Inflammatory macrophage (primary cell): ENCODE measurements at places on chromosomes 12 and 14.

DNA sequence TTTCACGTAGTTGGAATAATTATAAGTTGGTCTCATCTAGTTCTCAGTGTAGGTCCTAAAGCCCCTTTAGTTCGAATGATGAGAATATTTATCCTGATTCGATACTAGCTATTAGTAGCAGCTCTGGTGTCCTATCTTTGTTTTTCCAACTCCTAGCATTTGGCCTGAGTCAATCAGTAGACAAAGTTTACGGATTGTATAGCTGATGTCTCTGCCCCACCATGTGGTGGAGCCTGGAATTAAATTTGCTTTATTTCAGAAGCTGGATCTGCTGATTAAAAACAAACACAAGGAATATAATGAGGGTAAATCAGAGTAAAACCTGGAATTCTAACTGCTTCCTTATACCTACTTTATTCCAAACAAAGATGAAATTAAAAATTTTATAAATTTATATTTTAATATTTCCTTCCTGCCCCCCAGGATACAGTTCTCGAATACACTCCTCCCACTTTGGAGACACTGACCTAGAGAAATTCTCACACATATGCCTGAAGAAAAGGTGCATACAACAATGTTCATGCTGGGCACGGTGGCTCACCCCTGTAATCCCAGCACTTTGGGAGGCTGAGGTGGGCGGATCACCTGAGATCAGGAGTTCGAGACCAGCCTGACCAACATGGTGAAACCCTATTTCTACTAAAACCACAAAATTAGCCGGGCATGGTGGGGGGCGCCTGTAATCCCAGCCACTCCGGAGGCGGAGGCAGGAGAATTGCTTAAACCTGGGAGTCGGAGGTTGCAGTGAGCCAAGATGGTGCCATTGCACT lies 7.6 kb upstream of the BRMS1L start:
- peak; percentile 31 for DNase-seq

DNA sequence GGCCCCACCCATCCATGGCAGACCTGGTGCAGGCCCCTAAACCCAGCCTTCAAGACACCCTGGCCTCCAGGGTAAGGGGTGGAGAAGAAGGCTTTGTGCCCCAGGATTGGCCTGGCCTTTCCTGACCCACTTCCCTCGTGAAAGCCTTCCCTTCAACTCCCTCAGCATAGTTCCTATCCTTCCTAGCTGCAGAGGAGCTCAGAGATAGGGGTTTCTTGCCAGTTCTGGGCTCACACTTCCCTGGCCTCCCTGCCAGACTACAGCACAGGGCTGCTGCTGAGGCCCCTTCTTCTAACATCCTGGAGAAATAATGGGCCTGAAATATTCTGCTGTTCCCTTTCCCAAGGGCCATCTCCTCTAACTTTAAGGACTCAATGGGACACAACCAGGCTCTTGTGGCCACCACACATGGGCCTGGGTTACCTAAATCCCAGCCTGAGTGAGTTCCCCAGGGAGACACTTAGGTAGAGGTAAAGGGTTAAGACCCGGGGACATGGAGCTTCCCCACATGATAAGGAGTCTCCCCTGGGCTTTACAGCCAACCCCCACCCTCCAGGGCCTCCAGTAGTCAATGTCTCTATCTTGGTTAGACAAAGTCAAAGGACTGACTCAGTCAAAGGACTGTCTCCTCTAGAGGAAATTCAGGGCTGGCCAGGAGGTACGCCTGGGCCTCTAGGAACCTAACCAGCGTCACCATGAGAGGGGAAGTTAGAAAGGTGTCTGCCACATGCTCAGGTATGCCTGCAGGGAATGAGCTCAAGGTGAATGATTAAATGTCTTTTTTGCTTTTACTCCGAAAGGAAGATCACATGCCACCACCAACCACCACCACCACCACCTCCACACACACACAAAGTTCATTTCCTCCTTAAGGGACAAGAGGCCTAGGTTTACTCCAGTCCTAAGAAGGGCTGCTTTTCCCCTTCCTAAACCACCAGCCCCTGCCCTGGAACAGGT lies 7.1 kb downstream of the ZFP36L1 start:
- peak; percentile 27 for DNase-seq

DNA sequence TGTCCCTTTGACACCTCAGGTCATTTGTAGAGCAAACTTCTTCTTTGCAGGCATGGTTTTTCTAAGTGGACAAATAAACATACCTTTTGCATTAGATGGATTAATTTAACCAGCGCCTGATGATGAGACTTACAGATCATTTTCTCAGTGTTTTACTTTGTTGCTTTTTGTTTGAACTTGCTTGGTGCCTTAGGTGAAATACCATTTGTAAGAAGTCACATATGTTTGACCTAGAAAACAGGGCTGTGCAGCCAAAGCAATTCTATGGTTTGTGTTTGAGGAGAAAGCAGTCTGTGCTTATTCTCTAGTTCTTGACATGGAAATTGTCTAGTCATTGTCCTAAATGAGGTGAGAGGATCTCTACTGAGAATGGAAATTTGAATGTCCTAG lies 111.1 kb downstream of the DIP2B start:
- DNase-seq: no peak

GRCh38 chr12:131437706-131438492 lies 273.0 kb upstream of the SFSWAP start:
- DNase-seq: no peak

- no peak for DNase-seq
These were observed 1.7 kb downstream of the PAWR start for GRCh38 chr12:79689061-79689476.

- no peak for DNase-seq
These were observed 966.9 kb upstream of the TMEM132C start for GRCh38 chr12:127300075-127300474.

- no peak for DNase-seq
These were observed 31.1 kb downstream of the APPL2 start for GRCh38 chr12:105204916-105205315.

GRCh38 chr12:94712815-94713515 lies 62.6 kb upstream of the TMCC3 start:
- DNase-seq: no peak

GRCh38 chr14:91745344-91745743 lies 13.5 kb upstream of the CATSPERB start:
- peak; percentile 69 for DNase-seq

- DNase-seq: no peak
These were observed 798.9 kb downstream of the SLC6A15 start for GRCh38 chr12:84113666-84114065.

- no peak for DNase-seq
These were observed 409.0 kb upstream of the DCN start for GRCh38 chr12:91591639-91591987.

DNA sequence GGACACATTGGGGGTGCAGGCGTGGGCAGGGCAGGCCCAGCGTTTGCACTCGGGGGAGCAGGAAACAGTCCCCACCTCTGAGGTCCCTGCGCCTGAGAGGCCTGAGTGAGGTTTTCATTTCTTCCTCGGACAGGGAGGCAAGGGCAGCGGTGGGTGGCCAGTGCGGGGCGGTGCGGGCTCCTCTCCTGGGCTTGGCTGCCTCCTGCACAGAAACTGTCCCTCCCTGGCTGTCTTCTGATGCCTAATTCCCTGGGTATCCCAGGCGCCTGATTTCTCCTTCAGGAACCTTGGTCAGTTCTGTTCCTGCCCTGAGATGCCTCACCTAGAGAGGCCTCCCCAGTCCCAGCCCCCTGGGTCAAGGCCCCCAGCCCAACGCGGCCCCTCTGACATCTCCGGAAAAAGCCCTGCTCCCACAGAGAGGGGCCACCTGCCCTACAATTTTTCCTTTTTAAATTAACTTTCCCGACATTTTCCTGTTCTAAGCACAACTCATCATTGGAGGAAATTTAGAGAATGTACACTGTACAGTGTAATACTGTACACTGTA lies 260.3 kb downstream of the ADGRD1 start:
- DNase-seq: no peak

DNA sequence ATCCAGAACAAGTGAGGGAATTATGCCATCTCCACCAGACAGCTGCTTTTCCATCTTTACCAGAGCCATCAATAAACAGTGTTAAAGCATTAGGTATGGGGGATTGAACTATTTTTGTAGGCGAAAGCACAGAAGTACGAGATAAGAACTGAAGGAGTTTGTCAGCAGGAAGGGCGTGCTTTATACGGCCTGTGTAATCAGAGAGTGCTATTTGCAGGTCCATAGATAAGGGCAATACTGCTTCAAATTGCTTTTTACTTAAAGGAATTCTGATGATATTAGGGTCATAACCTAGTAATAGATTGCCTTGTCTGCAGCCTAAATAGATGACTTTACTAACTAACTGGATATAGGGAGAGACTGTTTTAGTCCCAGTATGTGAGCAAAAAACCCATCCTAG lies 20.3 kb upstream of the CLEC4E start:
- DNase-seq: no peak

- DNase-seq: no peak
These were observed 759.6 kb upstream of the TMEM132C start for GRCh38 chr12:127507341-127507740.

DNA sequence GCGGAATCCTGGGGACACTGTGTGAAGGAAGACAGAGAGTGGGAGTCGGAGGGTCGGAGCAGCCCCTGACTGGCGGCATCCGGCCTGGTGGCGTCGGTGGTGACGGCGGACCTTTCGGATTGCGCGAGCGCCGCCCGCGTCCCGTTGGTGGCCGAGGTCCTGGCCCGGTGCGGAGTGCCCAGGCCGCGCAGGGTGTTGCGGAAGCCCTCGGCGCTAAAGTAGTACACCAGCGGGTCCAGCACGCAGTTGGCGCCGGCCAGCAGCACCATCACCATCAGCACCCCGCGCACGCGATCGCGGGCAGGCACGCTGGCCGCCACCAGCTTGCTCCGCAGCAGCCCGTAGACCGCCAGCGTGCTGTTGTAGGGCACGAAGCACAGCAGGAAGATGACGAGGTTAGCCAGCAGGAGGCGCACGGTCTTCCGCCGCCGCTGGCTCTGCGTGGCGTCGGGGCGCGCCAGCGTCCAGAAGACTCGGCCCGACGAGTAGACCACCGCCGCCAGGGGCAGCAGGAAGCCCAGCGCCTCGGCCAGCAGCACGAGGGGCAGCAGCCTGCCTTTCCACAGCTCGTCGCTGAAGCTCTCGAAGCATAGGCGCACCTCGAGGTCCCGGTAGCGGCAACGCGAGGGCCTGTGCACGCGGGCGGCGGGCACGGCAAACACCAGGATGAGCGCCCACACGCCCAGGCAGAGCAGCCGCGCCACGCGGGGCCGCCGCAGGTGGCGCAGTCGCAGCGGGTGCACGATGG lies 13.1 kb upstream of the CHD4 start:
- peak; percentile 80 for DNase-seq

DNA sequence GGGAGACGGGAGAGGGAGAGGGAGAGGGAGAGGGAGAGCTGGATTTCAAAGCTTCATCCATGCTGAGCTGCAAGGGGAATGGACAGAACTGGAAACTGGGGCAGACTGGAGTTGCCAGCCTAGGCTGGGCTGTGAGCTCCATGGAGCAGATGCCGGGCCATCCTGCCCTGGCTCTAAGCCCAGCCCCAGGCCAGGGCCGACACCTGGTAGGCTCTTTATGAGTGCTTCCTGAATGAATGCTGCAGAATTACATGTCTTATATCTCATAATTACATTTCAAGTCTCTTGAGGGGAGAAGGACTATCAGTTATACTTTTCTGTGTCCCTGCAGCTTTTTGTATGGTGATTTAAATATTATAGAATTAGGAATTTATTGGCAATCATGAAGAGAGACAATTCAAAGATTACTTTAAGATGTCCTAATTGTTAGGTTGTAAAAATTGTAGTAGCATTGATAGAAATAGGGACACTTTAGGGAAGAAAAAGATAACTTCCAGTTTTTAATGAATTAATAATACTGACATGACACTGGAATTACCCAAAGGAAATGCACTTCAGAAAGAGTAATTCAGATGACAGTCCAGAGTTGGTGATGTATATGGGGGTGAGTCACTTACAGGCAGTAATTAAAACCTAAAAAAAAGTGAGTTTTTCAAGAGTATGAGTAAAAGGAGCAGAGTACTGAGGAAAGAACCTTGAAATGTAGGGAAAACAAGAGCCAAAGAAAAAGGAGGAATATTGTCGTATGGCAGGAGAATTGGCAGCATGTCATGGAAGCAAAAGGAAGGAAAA lies 29.0 kb downstream of the SCYL2 start:
- DNase-seq: no peak

- no peak for DNase-seq
These were observed 414.7 kb downstream of the RAD51B start for GRCh38 chr14:68234101-68234905.

DNA sequence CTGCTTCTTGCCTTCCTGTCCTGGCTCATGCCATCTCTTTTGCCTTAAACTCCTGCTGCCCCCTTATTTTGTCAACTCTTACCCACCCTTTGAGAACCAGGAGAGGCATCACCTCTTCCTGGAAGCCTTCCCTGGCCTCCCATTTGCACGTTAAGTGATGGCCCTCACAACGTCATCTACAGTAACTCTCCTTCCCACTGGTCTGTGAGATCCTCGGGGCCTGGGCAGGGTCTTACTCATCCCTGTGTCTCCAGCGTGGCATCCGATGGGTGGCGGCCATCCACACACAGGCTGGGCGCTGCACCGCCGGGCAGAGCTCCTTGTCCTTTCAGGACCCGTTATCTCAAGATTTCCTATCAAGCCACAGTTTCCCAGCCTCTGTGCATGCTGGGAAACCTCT lies 16.8 kb upstream of the CACNA2D4 start:
- no peak for DNase-seq

DNA sequence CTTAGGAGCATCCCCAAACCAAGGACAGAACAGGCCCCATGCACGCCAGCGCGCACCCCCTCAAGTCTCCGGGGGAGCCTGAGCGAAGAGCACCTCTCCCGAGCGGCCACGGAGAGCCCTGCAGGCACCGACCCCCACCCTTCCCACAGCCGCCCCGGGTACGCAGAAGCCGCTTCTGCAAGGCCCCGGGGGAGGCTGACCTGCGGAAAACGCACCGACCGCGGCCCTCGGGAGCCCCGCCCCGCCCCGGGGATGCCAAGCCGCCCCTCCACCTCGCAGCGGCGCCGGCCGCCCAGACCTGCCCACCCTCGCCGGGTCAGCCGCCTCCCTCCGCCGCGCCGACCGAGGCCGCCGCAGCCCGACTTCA lies 385 bp downstream of the CAPRIN2 start:
- DNase-seq: no peak

- peak; percentile 42 for DNase-seq
These were observed 52.6 kb downstream of the RBMS2 start for GRCh38 chr12:56574210-56574609.

DNA sequence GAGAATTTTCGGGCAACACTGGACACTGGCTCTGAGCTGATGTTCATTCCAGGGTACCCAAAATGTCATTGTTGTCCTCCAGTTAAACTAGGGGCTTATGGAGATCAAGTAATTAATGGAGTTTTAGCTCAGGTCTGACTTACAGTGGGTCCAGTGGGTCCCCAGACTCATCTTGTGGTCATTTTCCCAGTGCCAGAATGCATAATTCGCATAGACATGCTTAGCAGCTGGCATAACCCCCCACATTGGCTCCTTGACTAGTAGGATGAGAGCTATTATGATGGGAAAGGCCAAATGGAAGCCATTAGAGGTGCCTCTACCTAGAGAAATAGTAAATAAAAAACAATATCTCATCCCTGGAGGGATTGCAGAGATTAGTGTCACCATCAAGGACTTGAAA lies 818.9 kb downstream of the TMTC2 start:
- no peak for DNase-seq

- peak; percentile 43 for DNase-seq
These were observed at the start of gene LRRC43 for GRCh38 chr12:122182887-122183587. LRRC43 (plus strand) TSS chr12:122183123; CDS start chr12:122183145, 22 bp downstream.

GRCh38 chr12:52946797-52947547 lies 1.9 kb upstream of the KRT18 start:
- DNase-seq: no peak

GRCh38 chr14:43362586-43362985 lies 1144.5 kb downstream of the FSCB start:
- no peak for DNase-seq

GRCh38 chr14:72731252-72732020 lies 162.5 kb downstream of the DPF3 start:
- no peak for DNase-seq
